HuH-7.5 (cell line): ENCODE measurements at places on chromosomes 4 and X.

DNA sequence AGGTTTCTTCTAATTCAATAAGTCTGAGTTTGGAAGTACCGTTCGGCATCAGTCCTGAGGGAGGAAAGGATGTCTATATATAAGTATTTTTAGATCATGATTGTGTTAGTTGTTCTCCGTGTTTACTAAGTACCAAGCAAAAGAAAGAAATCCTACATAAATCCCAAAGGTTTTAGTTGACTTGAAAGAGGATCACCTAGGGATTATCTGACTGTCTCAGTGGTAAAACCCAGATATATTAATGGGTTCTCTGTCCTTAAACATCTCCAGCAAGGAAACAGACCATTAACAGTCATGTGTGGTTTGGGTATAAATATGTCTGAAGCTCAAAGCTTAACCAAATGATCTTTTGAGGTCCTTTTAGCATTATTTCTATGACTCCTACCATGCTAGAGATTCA is 207.1 kb upstream of the RASGEF1B start:
- no peak for DNase-seq

- no peak for DNase-seq
These were observed 11.2 kb downstream of the HNRNPD start for GRCh38 chr4:82362565-82362964.

GRCh38 chr4:103402198-103402597 is 204.1 kb upstream of the CENPE start:
- no peak for DNase-seq

DNA sequence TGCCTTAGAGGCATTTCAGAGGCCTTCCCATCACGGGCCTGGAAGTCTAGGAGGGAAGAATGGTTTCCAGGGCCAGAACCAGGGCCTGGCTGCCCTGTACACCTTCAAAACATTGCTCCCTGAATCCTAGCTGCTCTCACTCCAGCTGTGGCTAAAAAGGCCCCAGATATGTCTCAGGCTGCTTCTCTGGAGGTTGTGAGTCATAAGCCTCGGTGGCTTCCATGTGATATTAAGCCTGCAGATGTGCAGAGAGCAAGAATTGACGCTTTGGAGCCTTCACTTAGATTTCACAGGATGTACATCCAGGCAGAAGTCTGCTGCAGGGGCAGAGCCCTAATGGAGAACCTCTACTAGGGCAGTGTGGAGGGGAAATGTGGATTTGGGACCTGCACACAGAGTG is 502.5 kb downstream of the GRXCR1 start:
- no peak for DNase-seq

DNA sequence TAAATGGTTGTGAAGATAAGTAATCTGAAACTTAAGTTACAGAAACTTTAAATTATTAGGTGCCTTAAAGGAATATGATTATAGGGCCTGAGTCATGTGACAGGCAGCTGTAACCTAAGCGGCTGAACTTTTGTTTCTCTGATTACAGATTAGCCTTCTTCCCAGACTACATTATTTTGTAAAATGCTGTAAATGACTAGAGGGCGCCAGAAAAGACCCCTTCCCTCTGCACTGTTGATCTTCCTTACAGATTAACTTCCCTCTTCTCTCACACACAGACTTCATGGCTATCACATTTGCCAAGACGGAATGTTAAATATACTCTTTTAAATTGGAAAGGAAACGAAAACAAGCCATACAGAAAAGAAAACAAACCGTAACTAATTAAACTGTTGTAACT is 96.6 kb downstream of the EVC2 start:
- DNase-seq = no peak

DNA sequence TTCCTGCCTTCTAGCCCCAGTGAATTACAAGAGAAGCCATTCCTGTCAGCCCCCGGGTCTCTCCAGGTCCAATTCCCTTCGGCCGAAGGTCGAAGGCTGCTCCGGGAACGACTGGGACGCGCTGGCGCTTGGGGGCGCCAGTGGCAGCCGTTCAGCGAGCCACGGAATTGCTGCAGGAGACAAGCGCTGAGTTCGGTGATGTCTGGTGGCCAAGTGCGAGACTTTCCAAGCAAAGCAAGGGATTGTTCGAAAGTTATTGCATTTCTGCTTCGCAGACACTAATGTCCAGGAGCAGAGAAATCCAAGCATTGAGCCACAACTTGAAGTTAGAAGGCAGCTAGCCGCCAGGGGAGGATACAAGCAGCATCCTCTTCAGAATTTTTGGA is 1.1 kb upstream of the DKK2 start:
- no peak for DNase-seq

DNA sequence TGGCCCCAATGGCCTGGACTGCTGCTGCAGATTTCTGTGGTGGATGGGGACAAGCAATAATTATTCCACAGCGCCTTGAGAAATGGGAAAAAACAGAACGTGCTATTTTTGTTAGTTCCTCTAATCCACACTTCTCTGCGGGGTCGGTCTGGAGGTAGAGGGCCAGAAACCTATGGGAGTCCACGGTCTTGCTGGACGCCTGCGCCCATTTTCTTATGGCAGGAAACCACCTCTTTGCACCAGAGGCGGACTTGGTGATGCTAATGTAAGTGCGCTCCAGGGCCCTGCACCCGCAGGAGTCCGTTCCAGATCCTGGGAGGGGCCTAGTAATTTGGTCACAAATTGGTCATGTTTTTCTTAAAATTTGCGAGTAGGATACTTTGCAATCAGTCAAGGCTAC is 25.9 kb upstream of the CLDN24 start:
- no peak for DNase-seq

DNA sequence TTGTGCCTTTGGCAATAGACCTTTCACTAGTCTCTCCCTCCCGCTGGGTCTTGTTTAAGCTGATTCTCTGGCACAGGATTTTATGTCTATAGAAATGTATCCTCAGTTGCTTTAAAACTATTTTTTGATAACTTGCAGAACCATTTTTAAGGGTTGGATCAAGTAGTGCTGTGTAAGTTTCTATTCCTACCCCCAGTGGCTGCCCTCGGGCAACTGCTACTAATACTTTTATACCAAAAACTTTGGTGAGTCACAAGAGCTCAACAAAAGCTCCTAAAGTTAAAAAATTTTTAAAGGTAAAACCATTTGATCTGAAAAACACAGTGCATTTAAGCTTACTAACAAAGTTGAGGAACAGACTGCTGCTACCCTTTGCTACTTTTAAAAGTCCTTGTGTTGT is 1460.6 kb upstream of the PCDH7 start:
- DNase-seq = no peak

DNA sequence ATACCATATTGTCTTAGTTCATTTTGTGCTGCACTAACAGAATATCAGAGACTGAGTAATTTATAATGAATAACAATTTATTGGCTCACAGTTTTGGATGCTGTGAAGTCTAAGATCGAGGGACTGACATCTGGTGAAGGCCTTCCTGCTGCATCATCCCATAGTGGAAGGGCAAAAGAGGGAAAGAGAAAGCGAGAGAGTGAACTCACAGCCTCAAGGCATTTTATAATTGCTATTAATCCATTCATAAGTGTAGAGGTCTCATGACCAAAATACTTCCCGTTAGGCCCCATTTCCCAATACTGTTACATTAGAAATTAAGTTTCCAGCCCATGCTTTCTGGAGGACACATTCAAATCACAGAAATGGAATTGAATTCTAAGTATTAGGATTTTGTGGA is 554.4 kb downstream of the TRAM1L1 start:
- no peak for DNase-seq

DNA sequence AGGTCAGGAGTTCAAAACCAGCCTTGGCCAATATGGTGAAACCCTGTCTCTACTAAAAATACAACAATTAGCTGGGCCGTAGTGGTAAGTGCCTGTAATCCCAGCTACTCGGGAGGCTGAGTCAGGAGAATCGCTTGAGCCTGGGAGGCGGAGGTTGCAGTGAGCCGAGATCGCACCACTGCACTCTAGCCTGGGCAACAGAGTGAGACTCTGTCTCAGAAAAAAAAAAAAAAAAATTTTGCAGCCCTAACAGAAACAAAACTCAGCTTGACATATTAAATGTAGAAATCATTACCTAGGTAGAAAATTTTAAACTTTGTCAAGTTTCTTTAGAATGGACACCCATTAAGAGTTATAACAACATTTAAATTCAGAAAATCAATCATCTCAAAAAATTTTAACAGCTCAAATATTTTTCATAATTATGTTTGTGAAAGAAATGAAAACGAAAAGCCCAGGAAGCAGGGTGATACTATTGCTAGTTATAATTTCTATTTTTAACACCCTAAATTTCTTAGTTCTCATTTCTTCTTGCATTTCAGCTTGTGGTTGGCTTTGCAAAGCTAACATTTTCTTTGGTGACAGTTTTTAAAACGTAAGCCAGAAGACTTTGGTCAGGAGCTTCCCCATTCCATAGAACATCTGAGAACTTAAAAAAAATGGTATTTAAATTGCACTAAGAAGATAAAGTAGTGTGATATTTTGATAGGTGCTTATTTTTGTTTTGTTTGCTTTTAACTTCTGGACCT is 33.3 kb upstream of the RBBP7 start:
- DNase-seq = no peak

GRCh38 chr4:6920171-6920570 is 10.5 kb downstream of the TBC1D14 start:
- no peak for DNase-seq

- DNase-seq = no peak
These were observed 159.0 kb downstream of the GASK1B start for GRCh38 chr4:158013858-158014257.

DNA sequence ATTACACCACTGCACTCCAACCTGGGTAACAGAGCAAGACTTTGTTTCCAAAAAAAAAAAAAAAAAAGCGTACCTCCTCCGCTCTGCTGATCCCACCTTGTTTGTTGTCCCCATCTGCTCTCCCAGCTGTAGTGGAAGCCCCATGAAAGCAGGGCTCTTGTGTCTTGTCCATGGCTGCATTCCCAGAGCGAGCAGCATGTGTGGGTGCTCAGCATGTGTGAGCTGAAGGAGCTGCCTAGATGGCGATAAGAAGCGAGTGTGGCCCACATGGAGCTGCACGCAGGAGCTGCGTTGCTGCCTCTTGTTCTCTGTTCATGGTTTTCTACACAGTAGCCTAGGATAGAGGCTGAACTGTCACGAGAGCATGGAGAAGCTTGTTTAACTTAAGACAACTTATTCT is 12.4 kb downstream of the NSD2 start:
- DNase-seq = no peak

GRCh38 chr4:152161676-152162330 is 374.1 kb downstream of the FBXW7 start:
- DNase-seq = no peak

GRCh38 chr4:182918791-182919302 is 1.7 kb upstream of the DCTD start:
- no peak for DNase-seq

GRCh38 chr4:128225148-128225547 is 62.5 kb downstream of the PGRMC2 start:
- no peak for DNase-seq

DNA sequence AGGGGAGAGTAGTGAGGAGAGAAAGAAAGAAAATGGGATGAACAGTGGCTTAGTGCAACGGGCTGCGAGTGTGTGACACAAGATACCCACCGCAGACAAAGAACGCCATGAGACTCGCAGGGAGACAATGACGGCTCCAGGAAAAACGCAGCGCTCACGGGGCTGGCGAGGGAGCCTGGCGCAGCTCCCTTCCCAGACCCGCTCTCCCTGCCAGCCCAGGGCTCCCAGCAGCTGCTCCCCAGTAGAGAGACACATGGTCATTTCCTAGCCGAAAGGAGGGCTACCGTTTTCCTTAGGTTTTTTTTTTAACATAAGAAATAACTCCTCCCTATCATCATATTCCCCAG is 149.5 kb downstream of the MAML3 start:
- DNase-seq = no peak

DNA sequence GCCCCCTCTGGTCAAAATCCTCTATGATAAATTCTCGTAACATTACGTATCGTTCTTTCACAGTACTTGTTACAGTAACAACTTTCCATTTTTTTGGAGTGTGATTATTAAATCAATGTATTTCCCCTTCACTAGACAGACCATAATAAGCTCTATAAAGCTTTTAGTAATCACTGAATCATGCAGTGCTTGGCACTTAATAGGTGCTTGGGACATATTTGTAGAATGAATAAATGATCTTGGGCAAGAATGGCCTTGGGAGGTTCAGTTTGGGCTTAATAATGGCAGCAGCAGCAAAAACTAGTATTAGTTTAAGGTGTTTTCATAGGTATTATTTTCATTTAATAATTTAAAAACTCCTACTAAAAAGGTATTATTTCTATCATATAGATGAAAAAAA is 33.4 kb upstream of the SFRP2 start:
- DNase-seq = no peak

GRCh38 chrX:78573630-78574029 is 85.5 kb downstream of the RTL3 start:
- DNase-seq = no peak

- no peak for DNase-seq
These were observed 41.9 kb upstream of the C1QTNF7 start for GRCh38 chr4:15385928-15386327.

DNA sequence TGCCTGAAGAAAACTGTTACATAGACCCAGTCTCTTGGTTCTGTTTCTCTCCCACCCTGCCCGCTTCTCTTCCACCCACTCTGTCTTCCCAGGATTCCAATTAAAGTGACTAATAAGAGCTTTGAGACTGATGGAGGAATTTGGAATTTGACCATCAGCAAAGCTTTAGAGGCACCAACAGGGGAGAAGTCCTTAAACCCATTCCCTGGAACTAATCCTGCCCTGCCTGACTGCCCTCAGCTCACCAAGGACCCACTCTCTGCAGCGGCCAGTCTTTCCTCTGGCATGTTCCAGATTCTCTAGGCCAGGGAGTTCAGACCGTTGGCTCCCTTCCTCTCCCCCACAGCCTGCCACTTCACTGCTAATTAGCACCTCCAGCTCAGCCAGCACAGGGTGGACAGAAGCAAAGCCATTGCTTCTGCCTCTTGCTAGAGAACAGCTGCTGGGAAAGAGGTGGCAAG is 23.9 kb downstream of the SCD5 start:
- DNase-seq = no peak

- no peak for DNase-seq
These were observed 164.7 kb upstream of the SLC7A11 start for GRCh38 chr4:138406876-138407275.

DNA sequence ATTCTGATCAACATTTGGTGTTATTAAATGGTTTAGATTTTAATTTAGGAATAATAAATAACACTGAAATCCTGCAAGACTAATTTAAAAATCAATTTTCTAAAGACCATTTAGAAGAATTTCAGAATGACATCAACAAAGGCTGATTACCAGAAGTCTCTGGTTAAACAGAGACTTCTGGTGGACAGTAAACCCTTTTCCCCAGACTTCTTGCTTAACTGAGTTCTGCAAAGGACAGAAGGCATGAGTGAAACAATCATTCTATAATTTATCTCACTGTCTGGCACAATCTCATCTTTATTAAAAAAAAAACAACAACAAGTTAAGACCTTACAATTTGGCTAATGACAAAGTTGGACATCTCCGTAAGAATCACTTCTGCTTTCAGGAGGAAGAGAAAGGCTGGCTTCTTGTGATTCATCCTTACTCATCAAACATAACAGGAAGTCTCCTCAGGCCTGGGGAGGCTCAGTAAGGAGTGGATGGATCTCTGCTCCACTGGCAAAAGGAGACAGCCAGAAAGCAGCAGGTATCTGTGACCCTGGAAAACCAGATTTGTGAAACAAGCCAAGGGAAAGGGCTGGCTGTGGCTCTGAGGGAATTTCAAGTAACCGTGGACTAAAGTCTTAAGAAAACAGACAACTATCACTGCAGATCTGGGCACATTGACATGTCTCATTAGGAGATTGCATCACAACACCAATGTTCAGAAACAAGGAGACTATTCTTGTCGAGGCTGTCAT is 908 bp upstream of the TLR6 start:
- no peak for DNase-seq

- DNase-seq = no peak
These were observed 28.6 kb downstream of the MND1 start for GRCh38 chr4:153372967-153373562.
